ENCODE measurements at places on chromosomes 1 and 21.

- H3K27me3 ChIP-seq: no peaks in the 10 kb centered on the region
- H3K4me3 ChIP-seq: peak overlapping the region; percentile 95
- no peaks in the 10 kb centered on the region for H3K4me1 ChIP-seq
Measured at GRCh38 chr1:228108742-228109072, 392 bp downstream of the MRPL55 start.

GRCh38 chr1:40763742-40764532 lies 19.6 kb upstream of the KCNQ4 start:
- no peak for DNase-seq
- H3K4me1 ChIP-seq: no peaks in the 10 kb centered on the region
- H3K27ac ChIP-seq: no peak overlapping the region

- no peaks in the 10 kb centered on the region for H3K27me3 ChIP-seq
- no peak overlapping the region for H3K27ac ChIP-seq
- H3K36me3 ChIP-seq: no peaks in the 10 kb centered on the region
- no peak for DNase-seq
- H3K4me1 ChIP-seq: no peaks in the 10 kb centered on the region
Measured at GRCh38 chr1:172499636-172500141, 33.3 kb upstream of the SUCO start.

- no peak overlapping the region for H3K4me3 ChIP-seq
- no peaks in the 10 kb centered on the region for H3K27me3 ChIP-seq
- H3K36me3 ChIP-seq: peaks cover 22% of the 10 kb centered on the region
- H3K4me1 ChIP-seq: peaks cover 16% of the 10 kb centered on the region
- DNase-seq: no peak
- no peak overlapping the region for H3K27ac ChIP-seq
Measured at GRCh38 chr1:94912263-94913184, 14.4 kb downstream of the CNN3 start.

Data from H9 (cell line).